ENCODE measurements at places on chromosomes 2 and 18.

- no peak for DNase-seq
Measured at GRCh38 chr18:46148810-46149209, 44.6 kb downstream of the HAUS1 start.

GRCh38 chr2:28649481-28650265, 102.0 kb upstream of the PPP1CB start:
- DNase-seq = peak; percentile 38

- no peak for DNase-seq
Measured at GRCh38 chr2:180938451-180938850, 42.0 kb upstream of the UBE2E3 start.

GRCh38 chr2:168424971-168425370, 31.1 kb upstream of the CERS6 start:
- DNase-seq = no peak

GRCh38 chr2:30276455-30276911, 45.1 kb downstream of the LBH start:
- DNase-seq = no peak

DNA sequence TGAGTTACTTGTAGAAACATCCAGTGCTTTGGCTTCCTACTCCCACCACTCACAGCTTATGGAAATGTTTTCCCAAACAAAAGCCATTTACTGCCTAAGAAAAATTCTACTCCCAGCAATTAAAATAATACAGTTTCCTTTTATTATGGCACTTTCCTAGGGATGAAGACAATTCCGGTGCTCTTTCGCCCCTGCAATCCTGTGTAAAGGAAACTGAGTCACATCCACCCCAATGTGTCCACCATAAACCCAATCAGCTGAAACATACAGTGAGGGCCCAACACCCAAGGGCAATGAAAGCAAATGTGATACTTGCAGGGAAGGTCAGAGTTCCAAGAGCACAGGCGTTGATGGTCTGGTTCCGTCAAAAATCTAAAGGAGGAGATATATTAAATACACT, 62.0 kb upstream of the ST3GAL5 start:
- no peak for DNase-seq

DNA sequence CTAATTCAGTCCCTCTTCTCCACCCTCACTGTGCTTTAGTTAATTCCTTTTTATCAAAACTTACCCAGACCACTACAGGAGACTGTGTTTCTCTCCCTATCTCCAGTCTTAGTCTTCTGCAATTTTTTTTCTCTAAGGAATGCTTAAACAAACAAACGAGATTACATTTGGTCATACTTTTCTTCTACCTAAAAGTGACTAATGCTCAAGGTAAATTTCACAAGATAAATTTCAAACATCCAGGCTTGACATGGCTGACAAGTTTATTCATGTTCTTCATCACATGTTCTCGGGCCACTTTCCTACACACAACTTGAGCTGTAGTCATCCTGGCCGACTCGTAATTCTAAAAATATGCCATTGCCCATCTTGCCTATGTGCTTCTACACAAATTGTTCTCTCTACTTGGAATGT, 23.2 kb upstream of the ACSL3 start:
- DNase-seq = no peak

DNA sequence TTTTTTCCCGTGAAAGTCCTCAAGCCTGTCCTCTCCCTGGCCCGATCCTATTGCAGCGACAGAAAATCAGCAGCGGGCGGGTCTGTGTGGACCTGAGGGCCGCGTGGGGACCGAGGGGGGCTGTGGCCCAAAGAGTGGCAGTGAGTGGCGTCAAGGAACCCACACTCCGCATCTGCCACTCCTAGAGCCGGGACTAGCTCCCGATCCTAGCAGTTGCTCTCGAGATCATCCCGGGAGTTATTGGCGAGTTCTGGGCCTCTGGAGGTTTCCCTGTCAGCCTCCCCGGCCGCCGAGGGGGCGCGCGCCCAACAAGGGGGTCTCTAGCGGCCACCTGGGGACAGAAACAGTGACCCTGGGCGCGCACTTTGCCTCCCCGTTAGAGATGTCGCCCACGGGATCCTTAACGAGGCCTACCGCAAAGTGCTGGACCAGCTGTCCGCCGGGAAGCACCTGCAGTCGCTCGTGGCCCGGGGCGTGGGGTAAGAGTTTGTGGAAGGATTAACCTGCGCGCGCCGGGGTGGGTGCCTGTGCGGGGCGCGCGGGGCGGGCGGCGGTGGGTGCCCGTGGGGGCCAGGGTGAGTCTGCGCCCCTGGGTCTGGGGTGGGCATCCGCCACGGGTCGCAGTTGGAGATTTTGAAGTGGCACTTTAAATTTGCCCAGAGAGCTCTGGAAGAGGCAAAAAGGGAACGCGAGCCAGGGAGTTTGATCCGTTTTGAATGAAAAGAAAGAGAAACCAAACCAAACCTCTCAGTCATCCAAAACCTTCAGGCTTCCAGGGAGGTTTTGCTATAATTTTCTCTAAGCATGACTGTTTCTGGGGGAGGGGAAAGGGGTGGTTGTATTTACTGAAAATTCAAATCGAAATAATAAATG, 3.5 kb downstream of the ADCYAP1 start:
- DNase-seq = no peak

- DNase-seq = no peak
Measured at GRCh38 chr2:59249441-59250306, 1008.5 kb upstream of the FANCL start.

DNA sequence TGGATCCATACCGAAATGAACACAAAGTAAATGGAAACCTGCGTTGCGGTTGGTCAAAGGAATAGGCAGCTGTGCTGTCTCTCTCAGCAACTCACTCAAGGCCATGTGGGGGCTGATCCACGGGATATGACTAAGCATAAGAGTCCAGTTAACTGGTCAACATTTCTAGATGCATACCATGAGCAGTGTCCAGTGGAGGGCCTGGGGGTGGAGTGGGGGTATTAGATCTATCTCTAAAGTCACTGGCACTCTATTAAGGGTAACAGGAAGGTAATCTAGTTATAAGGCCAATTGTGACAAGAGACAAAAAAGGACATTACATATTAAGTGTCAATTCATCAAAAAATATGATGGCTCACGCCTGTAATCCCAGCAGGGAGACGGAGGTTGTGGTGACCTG, 136.8 kb downstream of the TTC32 start:
- no peak for DNase-seq

DNA sequence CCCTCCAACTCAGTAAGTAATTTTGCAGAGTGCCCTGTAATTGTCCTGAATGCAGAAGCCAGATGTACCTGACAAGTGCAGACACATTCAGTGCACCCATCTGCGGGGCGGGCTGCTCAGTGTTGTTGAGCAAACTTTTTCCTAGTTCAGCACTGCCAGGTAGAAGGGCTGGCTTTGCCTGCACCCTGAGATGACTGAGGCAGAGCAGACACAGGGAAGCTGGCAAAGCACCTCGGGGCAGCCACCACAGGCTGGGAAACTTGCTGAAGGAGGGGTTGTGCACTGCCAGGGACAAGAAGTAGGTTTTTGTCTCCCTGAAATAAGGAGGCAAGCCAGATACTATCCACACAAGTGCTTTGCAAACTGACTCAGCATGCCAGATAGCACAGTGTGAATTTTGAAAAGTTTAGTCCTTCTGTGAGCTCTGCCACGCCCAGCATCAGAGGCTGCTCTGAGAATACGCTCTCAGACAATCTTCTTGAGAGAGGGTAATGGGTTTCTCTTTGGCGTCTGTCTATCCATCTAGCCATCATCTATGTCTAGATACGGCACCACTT, 62.3 kb downstream of the SOWAHC start:
- no peak for DNase-seq

DNA sequence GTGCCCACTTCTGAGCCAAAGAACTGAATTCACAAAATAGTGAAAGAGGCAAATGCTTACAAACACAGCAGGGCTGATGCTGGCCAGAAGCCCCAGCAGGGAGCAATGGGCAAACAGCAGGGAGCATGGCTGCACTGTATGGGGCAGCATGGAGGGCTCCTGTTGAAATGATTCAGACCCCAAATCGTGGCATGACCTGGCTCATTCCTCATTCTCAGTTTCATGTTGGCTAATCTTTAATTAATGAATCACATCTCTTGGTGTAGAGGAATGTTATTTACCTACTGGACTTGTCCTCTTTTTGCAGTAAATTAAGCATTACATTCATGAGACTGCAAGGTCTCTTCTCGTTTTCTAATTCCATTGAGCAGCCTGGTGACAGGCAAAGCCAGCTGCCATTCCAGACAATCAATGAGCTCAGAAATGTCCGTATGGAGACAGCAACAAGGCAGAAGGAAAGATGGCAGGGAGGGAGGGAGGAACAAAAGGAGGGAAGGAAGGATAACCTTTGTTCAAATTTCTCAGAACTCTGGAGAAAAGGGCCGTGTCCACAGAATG, 84.9 kb upstream of the ST8SIA3 start:
- no peak for DNase-seq

DNA sequence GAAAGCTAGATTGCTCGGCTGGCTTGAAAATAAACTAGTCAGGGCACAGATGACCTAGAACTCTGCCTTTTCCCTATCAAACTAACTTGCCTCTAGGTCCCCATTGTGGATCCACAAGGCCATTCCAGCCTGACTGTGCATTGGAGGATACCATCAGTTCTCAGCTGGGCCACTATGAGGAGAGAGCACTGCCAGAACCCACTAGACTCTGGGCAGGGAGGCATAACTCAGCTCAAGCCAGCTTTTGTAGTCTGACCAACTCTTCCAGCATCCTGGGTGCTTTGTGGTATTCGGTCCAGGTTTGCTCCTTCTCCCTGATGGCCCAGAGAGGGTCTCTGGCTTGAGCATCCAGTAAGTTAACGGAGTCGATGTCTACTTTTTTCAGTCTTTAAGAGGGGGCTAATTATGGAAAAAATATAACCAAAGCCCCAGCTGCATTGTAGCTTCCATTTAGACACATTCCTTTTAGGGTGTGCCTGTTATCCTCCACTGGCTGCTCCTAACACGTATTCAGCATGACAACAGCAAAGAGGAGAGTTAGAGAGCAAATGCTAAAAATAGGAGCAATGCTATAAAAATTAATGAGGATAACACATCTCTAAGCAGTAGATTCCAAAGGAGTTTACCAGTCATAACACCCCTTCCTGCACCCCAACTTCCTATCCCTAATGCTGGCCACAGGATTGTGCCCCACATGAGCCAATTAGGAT, 15.2 kb downstream of the GKN2 start:
- DNase-seq = no peak

GRCh38 chr2:221554769-221555493, 17.2 kb downstream of the EPHA4 start:
- no peak for DNase-seq

GRCh38 chr18:74508366-74508765, 12.2 kb downstream of the CNDP2 start:
- DNase-seq = no peak

GRCh38 chr2:54859997-54860701, 136.7 kb downstream of the EML6 start:
- no peak for DNase-seq

DNA sequence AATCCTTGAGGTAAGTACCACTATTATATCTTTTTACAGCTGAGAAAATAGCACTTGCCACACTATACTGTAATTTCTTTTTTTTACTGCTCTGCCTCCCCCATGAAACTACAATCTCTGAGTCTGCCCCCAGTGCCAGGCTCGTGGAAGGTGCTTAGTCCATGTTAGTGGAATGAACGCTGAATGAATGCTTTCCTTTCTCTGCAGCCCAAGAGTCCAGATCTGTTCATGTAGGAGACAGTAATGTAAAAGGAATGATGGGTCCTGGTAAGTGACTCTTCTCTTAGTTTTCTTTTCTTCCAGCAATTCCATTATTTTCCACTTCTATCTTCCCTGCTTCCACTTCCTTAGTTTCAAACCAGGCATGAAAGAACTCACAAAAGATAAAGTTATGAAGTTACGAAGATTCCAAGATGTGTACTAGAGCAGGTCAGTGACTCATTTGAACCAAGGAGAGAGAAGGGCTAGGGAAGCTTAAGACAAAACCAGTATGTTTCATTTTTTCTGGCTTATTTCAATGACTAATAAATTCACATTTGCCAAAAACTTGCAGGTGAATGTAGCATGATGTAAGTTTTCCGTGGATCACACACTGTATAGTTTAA, 46.0 kb downstream of the ARHGEF33 start:
- DNase-seq = no peak

GRCh38 chr18:49597157-49597931, 35.5 kb downstream of the LIPG start:
- DNase-seq = no peak

DNA sequence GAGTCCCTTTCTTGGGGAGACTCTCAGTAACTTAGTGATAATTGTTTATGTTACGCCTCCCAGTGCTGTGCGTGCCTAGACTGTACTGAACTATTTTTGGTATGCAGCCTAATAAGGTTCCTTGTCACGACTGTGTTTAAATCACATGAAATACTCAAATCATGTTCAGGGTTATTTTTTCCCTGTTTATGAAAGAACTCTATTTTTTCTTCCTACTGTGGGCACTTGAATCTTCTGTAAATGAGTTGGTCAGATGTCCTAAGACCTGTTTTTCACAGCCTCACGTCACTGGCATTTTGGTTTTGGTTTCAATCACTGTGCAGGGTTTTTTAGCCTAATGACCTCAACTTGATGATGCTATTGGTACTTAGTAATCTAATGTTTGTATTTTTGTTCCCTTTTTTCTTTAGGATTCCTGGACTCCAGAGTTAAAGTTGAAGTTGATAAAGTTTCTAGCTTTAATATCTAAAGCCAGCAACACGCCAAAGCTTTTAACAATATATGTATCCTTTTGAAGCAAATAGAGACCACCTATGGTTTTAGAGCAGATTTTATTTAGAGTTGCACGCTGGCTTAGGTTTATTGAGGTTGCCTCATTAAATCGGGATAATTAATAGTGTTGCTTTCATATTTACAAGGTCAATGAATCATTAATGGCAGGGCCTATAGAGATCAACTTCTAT, 24.0 kb downstream of the ARMC9 start:
- DNase-seq = no peak

DNA sequence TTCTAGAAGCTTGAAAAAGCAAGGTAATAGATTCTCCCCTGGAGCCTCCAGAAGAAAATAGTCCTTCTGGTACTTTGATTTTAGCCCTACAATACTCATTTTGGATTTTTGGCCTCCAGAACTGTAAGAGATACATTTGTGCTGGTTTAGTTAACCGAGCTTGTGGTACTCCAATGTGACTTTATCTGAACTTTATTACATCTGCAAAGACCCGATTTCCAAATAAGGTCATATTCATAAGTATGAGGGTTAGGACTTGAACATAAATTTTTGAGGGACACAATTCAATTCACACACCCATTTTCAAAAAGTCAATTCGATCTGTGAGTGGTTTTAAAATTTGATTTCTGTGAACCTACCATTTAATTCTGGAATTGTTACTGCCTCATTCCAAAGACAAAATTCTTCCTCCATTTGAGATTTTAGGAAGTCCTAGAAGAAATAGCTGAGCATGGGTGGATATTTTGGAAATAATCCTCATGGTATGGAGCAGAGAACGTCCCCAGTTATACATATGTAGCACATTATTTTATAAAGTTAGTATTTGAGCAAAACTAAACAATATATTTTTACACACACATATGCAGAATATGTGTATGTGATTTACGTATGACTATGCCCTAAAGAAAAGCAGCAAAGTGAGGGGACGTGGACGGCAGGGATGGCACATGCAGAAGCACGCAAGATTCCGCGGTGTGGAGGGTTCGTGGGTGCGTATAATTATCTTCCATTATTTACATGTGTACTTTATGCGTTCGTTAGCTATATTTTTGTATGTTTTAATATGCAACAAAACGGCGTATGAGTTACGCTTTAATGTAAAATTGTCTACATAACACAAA, 905 bp upstream of the NUP35 start:
- DNase-seq = no peak
